Activated CD4-positive, alpha-beta memory T cell treated with anti-CD3 and anti-CD28 coated beads, Interleukin-2, amount 10 ng/mL, durations not matched to agents 7 days and 5 days (primary cell): ENCODE measurements at places on chromosomes 5 and 9. TPM values are rescaled to one million over a fixed set of nuclear protein-coding genes. Genes with fewer than 3 reads are reported as not detected.

SERF1A gene
- 3.8 TPM for total RNA-seq

MZB1 gene
- 48.1 TPM for total RNA-seq

GFI1B gene
- not detected for total RNA-seq

HTR1A gene
- not detected for total RNA-seq

PCDHGA1 gene
- total RNA-seq: 0.05 TPM

SH2D3C gene
- total RNA-seq: 80.8 TPM

PCDHB16 gene
- total RNA-seq: not detected

ASPN gene
- not detected for total RNA-seq
